NCI-H2171 (cell line): ENCODE measurements at places on chromosomes 3 and 15.

DNA sequence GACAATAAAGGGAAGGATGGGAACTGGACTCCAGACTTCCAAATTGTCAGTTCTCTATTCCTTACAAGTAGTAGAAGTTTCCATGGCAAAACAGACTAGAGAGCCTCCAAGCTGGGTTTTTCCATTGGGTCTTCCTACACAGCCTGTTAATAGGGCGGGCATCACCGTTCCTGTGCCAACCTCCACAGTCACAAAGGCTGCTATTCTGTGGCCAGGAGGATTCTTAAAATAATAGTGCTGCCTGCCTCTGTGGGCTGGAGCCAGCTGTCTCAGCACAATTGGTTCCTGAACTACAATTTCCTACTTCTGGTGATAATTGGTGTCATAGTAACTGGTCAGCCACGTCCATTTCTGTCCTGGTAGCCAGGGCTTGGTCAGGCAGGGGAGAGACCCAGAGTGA, 38.6 kb downstream of the LYZL4 start:
- no peak for DNase-seq

- no peak for DNase-seq
Observed at GRCh38 chr3:118485693-118486092, 549.0 kb downstream of the IGSF11 start.

DNA sequence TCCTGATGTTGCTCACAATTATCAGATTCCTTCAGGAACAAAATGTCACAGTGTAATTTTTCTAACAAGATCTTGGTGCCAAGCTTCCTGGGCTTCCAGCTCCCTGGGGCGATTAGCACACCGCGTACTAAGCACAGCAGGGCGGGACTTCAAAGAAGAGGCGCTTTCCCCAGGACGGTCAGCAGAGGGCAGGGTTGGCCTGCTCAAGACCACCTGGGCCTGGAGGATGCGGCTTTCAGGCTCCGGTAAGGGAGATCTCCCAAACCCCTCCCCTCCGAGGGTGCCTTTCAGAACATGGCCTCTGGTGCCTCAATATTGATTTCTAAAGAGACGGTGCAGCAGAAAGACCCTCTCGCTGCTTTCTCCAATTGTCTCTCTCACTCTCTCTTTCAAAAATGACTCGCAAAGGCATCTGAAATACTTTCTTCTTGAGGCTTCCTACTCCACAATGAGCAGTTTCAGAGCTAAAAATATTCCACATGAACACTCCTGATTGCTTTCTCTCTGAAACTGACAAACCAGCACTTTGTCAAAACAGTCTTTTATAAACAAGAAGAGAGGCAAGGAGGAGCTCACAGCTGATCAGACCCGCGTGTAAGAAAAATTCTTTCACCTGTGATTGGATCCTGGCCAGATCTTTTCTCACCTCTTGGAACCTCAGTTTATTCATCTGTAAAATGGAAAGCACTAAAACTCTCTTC, 154.0 kb downstream of the ADAMTS9 start:
- peak; percentile 62 for DNase-seq

- DNase-seq: no peak
Observed at GRCh38 chr15:70617911-70618287, 145.5 kb downstream of the UACA start.

DNA sequence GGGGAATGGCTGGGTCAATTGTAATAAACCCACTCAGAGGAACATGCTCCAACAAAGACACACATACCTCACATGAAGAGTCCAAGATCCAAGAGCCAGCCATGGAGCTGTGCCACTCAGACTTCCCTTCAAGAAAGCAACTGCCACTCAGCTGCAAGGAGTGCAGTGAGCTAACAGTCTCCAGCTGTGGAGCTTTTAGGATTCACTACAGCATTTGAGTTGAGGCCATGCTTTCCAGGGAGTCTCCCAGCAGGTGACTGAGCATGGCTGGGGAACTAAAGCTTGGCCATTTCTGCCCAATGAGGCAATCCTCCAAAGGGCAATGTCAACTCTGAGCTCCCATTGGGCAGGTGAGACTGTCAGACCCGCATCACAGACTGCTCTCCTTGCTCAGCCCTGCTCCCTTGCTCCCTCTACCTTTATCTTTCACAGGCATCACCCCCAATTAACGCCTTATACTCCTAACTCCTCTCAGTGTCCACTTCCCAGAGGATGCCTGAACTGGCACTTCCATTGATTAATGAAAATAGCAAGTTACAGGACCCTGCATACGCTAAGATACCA, 165.3 kb upstream of the CTNNB1 start:
- no peak for DNase-seq

DNA sequence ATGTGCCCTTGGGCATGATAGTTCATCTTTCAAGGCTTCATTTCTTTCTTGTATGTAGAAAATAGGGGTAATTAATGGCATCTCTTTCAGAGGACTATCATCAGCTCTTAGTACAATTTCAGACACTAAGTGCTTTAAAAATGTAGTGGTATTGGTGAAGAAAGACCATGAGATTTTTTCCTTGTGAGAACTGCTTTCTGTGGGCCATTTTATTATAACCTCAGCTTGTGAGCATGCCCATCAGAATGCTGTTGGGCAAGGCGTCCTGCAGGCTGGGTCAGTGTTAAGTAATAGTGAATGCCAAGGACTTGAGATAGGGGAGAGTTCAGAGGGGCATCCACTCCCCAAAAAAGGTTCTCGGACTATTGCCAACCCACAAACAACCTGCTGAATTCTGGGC, 187.9 kb downstream of the GHSR start:
- DNase-seq: no peak

GRCh38 chr15:23467110-23467600, 20.1 kb upstream of the GOLGA6L2 start:
- DNase-seq: no peak

- DNase-seq: no peak
Observed at GRCh38 chr3:38473229-38473628, 19.5 kb downstream of the ACVR2B start.

- DNase-seq: no peak
Observed at GRCh38 chr15:45857291-45857690, 222.5 kb downstream of the SQOR start.

DNA sequence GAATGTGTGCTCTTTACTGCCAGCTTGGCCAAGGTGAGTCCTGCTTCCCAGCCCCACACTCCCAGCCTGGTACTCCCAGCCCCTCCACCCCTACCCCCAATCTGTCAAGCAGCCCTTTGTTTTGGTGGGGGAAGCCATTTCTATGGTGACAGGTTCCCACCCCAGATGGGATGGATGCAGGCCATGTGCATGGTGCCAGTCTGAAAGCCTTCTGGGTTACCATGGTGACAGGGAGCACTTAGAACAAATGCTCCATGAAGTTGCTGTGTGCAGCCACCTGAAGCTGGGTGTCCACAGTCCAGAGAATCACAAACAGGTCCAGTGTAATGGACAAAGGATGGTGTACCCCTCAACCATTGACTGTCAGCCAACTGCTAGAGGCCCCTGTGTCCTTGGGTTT, 19.1 kb upstream of the VILL start:
- no peak for DNase-seq

- DNase-seq: no peak
Observed at GRCh38 chr3:170869645-170870593, at the start of gene RPL22L1. RPL22L1 (minus strand) TSS chr3:170870195; CDS start chr3:170870167, 28 bp downstream.

DNA sequence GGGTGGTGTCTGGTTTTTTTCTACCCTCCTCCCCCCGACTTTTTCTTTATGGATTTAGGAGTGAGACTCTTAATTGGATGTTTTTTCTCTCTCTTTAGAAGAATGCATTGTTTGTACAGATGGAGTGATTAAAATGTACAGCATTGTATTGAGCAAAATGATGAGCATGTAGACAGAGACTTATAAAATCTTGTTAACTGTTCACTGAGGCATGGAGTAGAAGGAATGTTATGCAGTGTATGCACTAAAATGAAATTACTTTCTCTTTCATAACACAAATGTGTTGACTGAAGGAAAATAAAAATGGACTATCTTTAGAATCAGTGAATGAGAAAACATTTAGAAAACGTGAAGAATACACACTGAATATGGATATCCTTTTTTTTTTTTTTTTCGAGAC, 39.8 kb downstream of the ZFAND6 start:
- no peak for DNase-seq

DNA sequence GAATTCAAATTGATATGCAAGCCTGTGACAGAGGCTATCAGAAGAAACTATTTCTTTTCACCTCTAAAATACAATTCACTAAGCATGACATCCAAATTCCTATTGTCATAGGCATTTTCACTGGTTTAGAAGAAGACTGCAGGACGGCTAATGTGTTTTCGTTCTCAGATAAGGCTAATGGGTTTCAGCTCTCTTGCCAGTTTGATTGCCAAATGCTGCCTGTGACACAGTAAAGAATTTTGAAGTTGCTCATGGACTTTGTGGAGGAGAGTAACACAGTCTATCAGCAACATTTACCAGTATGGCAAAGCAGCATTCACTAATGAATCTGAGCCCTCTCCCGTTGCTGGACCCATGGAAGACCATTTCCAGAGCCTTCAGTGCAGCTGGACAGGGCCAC, 948.1 kb downstream of the FHIT start:
- no peak for DNase-seq

DNA sequence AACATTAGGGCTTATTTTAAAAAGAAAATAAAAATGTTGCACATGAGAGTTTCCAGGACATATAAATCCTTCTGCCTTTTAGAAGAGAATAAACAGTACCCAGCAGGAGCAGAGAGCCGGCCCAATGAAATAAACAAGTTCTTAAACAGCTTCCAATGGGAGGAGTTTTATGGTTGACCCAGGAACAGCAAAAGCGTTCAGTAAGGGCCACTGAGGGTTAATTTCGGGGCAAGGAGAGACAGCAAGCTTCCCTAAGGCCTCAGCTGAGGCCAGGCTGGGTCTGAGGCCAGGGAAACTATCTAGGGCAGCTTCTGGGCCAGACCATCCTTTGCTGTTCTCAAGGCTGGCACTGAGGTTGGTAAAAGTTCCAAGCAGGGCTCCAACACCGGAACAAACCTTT, 3.4 kb downstream of the PDZRN3 start:
- no peak for DNase-seq

DNA sequence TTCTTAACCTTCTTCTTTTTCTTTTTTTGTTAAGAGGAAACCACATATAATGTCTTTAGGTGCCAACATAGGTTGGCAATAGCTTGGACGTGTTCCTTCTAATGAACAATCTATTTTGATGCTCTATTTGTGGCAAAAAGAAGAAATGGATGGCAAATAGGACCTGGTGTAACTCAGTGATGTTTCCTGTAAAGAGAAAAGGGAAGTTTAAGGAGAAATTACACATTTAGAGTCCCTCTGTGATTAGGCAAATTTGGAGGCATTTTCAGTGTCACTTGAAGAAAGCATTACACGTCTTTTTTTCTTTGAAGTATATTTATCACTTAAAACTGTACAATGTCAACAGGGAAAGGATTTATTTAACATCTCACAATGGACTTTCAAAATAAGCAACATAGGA, 327.1 kb downstream of the ZIC1 start:
- DNase-seq: no peak

- DNase-seq: no peak
Observed at GRCh38 chr15:66923438-66923881, 141.9 kb upstream of the SMAD3 start.

- DNase-seq: peak; percentile 27
Observed at GRCh38 chr15:74950078-74950908, 6.3 kb downstream of the RPP25 start.

- no peak for DNase-seq
Observed at GRCh38 chr3:177760803-177761202, 563.5 kb upstream of the TBL1XR1 start.

DNA sequence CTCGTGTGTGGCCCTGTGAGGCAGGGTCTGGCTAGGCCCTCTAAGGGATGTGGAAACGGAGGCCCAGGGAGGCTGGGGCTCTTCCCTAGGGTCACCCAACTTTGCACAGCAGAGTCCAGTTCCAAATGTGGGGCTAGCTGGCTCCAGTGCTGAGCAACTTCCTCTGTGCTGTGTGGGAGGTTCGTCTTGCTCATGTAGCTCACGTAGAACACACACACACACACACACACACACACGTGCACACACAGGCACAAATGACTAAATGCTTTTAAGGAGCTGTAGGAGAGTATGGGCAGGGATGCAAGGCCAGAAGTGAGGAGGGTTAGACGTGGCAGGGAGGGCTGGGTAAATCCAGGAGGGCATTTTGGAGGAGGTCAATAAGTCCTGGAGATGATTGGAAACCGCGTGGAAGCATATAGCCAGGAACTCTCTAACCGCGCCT, 213.8 kb downstream of the RPLP1 start:
- DNase-seq: no peak

DNA sequence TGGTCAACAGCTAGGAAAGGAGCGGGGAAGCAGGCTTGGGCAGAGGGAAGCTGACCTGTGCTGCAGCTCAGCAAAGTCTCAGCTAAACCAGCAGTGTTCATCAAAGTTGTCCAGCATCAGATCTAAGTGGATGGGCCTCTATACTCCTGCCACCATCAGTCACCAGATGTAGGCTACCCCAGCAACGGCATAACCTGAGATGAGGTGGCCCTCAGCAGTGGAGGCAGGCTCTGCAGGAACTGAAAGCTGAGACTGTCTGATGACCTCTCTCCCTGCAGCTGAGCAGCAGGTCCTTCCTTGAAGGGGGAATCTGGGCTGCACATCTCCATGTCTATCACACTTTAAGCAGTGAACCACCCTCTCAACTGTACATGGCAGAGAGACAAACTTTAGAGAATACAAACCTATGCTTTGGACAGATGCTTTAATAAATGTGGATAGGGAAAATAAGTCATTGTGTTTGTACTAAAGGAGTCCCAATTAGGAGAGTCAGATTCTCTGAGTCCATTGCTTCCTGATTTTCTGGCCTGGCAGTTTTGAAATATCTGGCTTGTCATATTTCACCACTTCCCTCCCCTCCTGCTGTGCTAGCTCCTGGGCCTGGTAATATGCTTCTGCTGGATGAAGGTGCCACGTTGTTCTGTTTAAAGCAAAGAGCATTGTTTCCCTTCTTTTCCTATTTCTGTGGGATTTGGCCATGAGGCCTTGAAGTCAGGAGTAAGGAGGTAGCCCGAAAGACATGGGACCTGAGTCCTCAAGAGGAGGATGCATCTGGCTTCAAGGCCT, 11.1 kb upstream of the PSTPIP1 start:
- DNase-seq: no peak

GRCh38 chr15:101045835-101046691, 126.9 kb downstream of the LRRK1 start:
- no peak for DNase-seq

DNA sequence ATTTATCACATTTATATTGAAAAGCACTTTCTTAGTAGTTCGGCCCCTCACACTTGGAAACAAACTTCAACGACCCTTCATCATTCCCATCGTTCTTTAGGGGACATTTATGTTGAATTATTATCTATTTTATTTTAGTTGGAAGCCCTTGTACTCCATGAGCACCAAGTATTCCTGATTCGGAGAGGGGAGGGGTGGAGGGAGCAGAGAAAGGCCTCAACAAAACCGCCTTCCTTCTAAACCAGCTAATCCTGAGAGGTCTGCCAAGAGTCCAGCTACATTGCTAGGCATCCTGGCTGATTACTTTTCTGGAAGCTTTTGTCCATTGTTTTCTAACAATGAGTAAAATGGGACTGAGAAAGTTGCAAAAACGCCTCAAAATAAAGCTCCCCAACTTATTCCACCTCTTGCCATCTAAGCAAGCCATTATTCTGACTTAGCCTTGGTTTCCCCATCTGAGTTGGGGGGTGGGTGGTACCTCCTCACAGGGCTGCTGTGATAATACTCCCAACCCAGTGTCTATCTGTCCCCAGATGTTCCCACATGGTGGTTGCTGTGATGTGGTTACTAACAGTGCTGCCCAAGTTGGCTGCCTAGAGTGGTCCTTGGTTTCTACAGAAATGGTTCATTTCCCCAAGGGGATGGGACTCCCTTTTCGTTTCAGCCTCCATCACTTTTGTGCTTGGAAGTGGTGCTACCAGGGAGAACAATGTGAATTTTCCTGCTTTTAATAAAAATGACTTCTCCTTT, 1.2 kb upstream of the TMEM158 start:
- no peak for DNase-seq
